Natural killer cell (primary cell): ENCODE measurements at places on chromosomes 6 and 20. TPM values are rescaled to one million over a fixed set of nuclear protein-coding genes. Genes with fewer than 3 reads are reported as not detected.

- DNase-seq: no peak
Measured at GRCh38 chr20:431012-431904, 23.2 kb downstream of the RBCK1 start.

DNA sequence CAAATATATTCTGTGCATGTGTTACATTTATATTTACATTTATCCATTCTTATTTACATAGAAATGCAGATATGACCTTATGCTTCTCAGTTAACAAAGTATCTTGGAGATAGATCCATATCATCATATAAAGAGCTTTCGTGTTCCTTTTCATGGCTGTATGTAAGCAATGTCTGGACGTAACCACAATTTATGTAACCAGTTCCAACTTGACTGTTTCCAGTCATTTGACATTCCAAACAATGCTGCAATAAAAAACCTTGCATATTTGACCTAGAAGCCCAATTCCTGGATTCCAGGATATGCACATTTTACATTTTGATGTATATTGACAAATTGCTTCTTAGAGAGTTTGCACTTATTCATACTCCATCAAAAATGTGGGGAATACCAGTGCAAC lies 113.7 kb upstream of the F13A1 start:
- no peak for DNase-seq

- no peak for DNase-seq
Measured at GRCh38 chr6:158191761-158192160, 23.6 kb downstream of the GTF2H5 start.

The FLRT3 gene
- not detected for total RNA-seq

- DNase-seq: no peak
Measured at GRCh38 chr6:165621940-165622339, 41.1 kb downstream of the PDE10A start.

The TRMT6 gene
- 13.0 TPM for total RNA-seq

GRCh38 chr6:100101644-100102043 lies 107.6 kb upstream of the MCHR2 start:
- DNase-seq: no peak

The GNAS-AS1 gene
- not detected for total RNA-seq

DNA sequence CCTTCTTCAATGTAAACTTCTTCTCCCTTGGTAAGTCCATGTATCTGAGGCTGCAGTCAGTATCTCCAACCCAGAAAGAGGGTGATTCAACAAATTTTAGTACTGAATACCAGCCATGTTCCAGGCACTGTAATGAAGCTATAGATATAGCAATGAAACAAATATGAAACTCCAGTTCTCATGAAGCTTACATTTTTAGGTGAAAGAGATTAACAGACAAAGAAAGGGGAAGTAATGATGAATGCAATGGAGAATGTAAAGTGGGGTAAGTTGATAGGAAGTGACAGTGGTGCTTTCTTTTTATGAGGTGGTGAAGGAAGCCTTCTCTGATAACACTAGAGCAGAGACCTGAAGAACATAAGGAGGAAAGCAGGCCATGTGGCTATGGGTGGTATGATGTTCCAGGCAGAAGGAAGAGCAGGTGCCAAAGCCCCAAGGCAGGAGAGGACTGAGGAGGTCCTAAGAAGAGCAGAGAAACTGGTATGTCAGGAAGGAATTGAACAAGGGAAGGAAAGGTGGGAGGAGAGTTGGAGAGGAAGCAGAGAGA lies 143.6 kb downstream of the TFAP2B start:
- no peak for DNase-seq

The ZNF451 gene
- 122 TPM for total RNA-seq
